ENCODE measurements at places on chromosomes 4 and X.
A peak's percentile ranks its signal among the peaks of the same experiment; 100 is the strongest.

GRCh38 chrX:132956421-132957210, 1.8 kb downstream of the HS6ST2 start:
- DNase-seq: no peak

GRCh38 chr4:20544645-20545044, 155.6 kb upstream of the PACRGL start:
- DNase-seq: no peak

DNA sequence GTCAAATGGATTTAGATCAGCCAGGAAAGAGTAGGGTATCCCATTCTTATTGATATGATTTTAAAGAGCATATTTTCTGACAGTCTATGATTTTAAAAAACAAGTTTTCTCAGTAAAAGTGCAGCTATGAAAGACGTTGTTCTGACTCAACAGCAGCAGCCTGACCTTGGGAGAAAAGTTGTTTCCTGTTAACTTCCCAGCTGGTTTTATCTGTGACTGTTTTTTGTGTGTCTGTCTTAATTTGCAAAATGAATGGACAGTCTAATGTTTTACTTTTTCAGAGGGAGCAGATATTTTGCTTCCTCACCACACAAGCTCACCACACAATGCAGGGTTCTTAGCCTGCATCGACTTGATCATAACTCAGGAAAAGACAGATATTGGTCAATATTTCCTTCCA, 764 bp upstream of the MTHFD2L start:
- no peak for DNase-seq

GRCh38 chrX:13386636-13387035, 66.8 kb upstream of the ATXN3L start:
- DNase-seq: no peak

DNA sequence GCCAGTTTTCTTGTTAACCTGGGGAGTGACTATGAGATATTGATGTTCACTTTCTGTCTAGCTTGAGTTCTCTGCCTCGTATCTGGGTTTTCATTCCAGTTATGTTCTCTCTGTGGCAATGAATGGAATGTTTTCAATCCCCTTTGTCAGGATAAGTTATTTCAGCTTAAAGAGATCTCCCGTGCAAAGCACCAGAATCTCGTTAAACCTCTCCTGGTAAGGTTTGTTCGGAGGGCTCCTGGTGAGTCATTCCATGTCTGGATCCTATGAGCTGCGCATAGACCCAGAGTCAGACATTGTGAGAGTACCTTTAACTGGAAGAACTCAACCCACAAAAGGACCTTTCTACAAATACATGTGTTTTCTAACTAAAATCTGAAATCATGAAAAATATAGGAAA, 51.0 kb downstream of the KDR start:
- DNase-seq: no peak

DNA sequence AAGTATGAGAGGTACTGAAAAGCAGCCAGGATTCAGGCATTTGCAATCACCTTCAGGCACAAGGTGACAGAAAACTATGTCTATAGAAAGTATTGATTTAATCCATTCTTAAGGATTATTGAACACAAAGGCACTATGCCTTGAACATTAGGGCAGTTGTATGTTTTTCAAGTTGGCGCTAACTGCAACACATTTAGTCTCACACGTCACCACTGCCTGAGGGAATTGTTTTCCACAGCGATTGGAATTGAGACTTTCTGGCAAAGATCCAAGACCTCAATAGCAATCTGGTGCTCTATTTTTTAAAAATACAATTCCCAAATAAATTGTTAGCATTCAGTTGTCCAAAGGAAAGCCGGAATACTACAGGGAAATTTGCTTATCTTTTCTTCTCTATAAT, 52.7 kb upstream of the FTHL17 start:
- no peak for DNase-seq

DNA sequence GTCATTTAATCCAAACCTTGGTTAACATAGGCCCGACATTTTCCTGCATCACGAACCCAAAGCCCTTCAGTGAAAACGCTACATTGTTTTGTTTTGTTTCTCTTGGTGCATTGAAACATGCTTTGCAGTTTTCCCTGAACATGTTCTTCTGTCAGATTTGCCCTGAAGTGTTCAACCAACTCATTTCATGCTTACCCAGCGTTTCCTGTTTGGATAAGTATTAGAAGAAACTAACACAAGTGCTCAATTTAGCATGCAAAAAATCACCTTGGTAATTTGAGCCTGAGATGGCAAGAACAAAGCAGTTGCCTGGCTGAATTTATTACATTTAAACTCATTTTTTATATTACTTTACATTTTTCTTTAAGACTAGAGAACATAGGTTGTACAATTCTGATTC, 160.1 kb upstream of the VCX3A start:
- no peak for DNase-seq

DNA sequence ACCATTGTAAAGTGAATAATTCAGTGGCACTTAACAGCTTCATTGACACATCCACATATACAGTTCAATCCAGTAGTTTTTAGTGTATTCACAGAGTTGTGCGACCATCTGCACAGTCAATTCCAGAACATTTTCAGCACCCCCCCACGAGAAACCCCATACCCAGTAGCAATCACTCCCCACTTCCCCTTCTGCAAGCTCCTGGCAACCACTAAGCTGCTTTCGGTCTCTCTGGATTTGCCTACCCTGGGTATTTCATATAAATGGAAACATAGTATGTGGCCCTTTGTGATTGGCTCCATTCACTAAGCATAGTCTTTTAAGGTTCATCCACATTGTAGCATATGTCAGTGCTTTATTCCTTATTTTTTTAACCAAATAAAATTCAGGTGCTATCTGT, 10.0 kb downstream of the MSL3 start:
- DNase-seq: no peak

DNA sequence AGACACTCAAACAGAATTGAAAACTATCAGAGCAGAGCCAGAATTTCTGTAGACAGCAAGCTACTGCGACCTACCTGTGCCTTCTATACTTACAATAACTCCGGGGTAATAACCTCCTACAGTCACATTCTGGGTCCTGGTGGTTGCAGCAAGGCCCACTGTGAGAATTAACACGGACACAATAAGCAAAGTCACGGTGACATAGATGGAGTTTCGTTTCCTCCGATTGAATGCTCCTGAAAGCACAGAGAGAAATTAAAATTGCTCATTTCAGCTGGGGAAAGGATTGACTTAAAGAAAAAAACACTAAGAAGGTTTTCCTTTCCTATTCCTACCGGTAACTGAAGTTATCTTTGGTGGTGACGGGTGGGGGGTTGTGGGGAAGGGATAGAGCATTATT, 7.0 kb downstream of the TMEM255A start:
- no peak for DNase-seq

GRCh38 chr4:118280501-118281218, 72.1 kb downstream of the PRSS12 start:
- no peak for DNase-seq

DNA sequence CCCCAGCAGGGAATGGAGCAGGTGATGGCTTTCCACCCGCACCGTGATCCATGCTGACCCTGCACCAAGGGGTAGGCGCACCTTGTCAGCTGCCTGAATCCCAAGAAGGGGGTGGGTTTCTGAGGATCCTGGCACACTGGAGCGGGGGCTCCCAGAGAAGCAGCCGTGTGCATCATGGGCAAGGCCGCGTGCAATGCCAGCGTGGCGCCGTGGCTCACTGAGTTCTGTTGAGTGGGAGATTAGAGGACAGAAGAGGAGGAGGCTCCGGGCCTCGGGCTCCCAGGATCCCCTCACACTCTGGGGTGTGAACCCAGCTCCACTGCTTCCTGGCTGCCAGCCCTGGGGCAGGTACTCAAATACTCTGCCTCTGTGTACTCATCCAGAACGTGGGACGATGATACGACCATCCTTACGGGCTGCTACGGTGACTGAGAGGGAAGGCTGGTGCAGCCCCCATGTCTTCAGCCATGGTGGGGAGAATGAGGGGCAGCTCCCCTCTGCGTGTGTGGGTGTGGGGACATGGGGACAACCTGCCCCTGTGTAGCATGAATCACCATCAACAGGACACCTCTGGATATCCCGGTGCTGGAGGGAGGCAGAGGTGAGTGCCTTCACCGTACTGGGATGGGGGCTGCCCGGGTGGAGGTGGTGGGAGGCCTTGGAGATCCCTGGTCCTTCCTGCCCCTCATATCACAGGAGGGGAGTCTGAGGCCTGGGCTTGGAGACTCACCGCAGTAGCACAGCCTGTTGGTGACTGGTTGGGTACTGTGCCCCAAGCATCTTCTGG, 52.6 kb downstream of the CPZ start:
- no peak for DNase-seq

DNA sequence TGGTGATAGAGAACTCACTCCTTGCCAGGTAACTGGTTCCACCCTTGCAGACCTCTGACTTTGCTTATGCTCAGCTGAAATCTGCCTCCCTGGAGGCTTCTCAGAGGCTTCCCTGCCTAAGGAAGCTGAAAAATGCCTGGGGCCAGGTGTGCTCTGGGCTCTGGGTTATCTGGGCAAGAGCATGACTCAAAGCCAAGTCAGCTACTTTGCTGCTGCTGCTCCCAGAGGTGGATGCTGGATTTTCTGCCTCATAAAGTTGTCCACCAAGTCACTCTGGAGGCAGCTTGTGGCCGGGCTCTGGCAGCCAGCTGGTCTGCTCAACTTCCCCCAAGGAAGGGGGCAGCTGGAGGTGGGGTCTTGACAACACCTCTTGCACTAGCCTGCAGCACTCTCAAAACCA, 132.7 kb downstream of the PJA1 start:
- DNase-seq: peak; percentile 83

DNA sequence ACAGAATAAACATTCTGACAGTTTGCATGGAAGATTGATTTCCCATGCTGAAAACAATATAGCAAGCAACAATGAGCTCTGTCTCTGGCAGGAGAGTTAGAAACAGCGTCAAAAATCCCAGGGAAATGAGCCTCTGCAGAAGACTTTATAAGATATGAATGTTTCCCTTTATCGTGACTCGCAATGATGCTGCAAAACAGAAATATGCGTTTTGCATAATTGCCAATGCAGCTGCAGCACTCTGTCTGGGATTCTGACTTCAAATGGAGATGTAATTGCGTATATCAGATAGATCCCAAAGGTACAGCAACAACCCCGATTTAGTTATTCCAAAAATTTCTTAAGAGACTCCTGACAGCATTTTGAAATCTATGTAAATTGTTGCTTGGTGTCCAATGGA, 702.4 kb upstream of the EPHA5 start:
- no peak for DNase-seq

GRCh38 chrX:39439906-39440798, 638.9 kb downstream of the MID1IP1 start:
- DNase-seq: no peak

GRCh38 chr4:10662937-10663336, 21.6 kb downstream of the CLNK start:
- no peak for DNase-seq

DNA sequence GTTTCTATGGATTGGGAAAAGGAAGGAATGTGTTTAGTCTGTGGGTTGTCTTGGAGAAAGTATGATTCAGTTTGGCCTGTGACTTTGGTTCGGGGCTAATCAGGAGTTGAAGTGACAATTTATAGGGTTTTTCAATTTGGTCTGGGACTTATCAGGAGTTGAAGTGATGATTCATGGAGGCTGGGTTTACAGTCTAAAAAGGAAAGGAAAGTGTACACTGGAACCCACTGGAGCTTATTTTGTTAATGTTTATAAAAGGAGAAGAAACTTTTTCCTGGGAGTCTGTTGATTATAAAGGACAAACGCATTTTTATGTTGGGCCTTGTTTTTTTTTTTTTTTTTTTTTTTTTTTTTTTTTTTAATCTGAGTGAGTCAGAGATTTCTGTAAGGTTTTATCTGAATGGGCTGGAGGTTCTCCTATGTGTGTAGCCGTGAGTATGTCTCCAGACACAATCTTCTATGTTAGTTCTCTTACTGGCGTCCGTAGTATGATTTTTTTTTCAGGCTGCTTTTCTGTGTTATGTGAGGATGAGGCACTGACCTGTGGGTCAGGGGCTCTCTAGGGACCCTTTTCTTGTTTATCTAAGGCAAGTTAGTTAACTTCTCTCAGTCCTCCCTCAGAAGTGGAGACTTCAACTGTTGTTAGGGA, 33.0 kb upstream of the RAB9B start:
- no peak for DNase-seq

- DNase-seq: no peak
These were observed 10.7 kb upstream of the CXCL8 start for GRCh38 chr4:73729534-73730165.

GRCh38 chr4:170374770-170375169, 285.0 kb upstream of the AADAT start:
- no peak for DNase-seq

GRCh38 chr4:38625508-38625907, 38.5 kb upstream of the KLF3 start:
- no peak for DNase-seq

GRCh38 chr4:171646984-171647383, 166.2 kb upstream of the GALNTL6 start:
- DNase-seq: no peak

GRCh38 chr4:55030589-55030988, 94.8 kb downstream of the KDR start:
- DNase-seq: no peak

DNA sequence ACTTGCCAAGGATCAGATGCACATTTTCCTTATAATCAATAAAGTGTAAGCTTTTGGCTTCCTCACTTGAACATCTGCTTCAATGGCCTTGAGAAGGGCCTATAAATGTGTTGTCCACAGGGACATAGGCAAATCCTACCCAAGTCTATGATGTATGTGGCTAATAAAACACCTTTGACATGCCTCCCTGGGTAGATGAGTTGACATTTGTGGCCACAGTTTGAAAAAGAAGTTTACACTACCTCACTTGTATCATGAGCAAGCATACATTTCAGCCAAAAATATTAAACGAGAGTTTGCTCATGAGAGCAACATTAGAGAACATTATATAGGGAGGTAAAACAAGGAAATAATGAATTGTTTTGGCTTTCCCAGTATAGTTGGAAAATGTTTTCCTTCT, 1067.7 kb downstream of the C4orf33 start:
- no peak for DNase-seq

- no peak for DNase-seq
These were observed 142.7 kb downstream of the NPNT start for GRCh38 chr4:106038012-106038411.

Measured in keratinocyte (primary cell).